ENCODE measurements at places on chromosomes 4 and X. TPM values are rescaled to one million over a fixed set of nuclear protein-coding genes. Genes with fewer than 3 reads are reported as not detected.

- DNase-seq = no peak
These were observed 54.8 kb downstream of the CASP6 start for GRCh38 chr4:109648266-109648996.

IRS4 gene
- polyA plus RNA-seq = 1.2 TPM

CT45A5 gene
- not detected for polyA plus RNA-seq

RS1 gene
- 0.06 TPM for polyA plus RNA-seq

- peak; percentile 55 for DNase-seq
These were observed 92.9 kb downstream of the ATP10D start for GRCh38 chr4:47577779-47578553.

- no peak for DNase-seq
These were observed 33.8 kb upstream of the LRBA start for GRCh38 chr4:151048913-151049312.

CFAP47 gene
- polyA plus RNA-seq = 0.83 TPM

- DNase-seq = no peak
These were observed 123.9 kb upstream of the ACSL4 start for GRCh38 chrX:109856974-109857373.

- no peak for DNase-seq
These were observed 44.7 kb upstream of the DCK start for GRCh38 chr4:70948665-70949260.

DNA sequence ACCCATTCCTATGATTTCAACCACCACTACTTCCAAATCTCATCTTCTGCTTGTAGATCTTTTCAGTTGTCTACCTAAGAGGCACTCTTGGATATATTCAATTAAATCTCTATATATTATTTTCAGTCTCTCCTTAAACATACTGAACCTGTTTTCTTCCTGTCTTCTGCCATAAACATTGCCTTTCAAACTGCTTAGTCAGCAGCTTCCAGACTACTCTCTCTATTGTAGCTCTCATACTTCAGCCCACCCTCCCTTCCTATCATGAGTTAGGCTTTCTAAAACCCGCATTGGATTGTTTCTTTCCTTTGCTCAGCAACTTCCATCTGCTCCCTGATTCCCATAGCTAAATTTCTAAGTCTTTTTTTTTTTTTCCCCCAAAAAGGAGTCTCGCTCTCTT is 4.5 kb downstream of the AP1AR start:
- DNase-seq = no peak

PPP4R3C gene
- polyA plus RNA-seq = not detected

NAP1L3 gene
- polyA plus RNA-seq = 16.0 TPM

LIMCH1 gene
- polyA plus RNA-seq = 110 TPM

DNA sequence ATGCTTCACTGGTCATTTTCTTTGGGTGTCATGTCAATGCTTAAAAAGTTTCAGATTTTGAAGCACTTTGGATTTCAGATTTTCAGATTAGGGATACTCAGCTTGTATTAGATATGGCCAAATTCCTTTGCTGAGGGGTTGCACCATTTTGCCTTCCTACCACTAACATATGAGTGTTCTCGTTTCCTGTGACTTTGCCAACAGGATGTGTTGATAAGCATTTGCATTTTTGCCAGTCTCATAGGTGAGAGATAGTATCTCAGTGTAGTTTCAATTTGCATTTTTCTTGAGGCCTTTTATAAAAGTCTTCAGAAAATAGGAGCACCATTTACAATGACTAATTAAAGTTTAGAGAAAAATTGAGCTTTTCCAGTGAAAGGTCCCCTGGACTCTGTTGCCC is 71.6 kb upstream of the CLCN4 start:
- DNase-seq = no peak

DNA sequence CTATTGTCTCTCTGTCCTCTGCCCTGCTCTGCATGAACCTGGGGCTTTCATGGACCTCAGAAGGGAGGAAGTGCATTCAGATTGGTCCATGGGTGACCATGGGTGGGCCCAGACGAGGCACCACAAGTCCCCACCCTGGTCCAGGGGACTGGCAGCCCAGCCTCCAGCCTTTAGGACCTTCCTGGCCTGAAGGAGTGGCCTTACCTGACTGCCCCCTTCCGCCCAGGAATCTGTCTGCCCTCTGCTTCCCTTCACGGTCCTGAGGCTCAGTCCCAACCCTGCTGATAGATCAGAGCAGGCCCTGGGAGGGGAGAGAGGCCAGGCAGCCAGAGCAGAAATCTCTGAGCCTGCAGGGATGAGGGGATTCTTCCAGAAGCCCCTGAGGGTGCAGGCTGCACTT is 455.4 kb downstream of the PCDH18 start:
- DNase-seq = no peak

L1CAM gene
- polyA plus RNA-seq = 46.4 TPM

REELD1 gene
- 0.34 TPM for polyA plus RNA-seq

DNA sequence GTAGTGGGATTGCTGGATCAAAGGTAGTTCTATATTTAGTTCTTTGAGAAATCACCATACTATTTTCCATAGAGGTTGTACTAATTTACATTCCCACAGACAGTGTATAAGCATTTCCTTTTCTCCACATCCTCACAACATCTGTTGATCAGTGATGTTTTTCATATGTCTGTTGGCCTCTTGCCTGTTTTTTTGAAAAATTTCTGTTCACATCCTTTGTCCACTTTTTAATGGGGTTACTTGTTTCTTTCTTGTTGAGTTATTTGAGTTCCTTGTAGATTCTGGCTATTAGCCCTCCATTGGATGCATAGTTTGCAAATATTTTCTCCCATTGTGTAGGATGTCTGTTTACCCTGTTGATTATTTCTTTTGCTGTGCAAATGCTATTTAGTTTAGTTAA is 72.6 kb downstream of the STOX2 start:
- no peak for DNase-seq

P2RY4 gene
- not detected for polyA plus RNA-seq

- DNase-seq = no peak
These were observed 216.2 kb downstream of the HS6ST2 start for GRCh38 chrX:132742246-132742645.

- DNase-seq = no peak
These were observed 15.4 kb downstream of the SETD7 start for GRCh38 chr4:139540632-139541031.

PSAPL1 gene
- polyA plus RNA-seq = not detected

Data from right renal pelvis (tissue), 4 donors.